ENCODE measurements at places on chromosomes 1 and 21.
A peak's percentile ranks its signal among the peaks of the same experiment; 100 is the strongest.

DNA sequence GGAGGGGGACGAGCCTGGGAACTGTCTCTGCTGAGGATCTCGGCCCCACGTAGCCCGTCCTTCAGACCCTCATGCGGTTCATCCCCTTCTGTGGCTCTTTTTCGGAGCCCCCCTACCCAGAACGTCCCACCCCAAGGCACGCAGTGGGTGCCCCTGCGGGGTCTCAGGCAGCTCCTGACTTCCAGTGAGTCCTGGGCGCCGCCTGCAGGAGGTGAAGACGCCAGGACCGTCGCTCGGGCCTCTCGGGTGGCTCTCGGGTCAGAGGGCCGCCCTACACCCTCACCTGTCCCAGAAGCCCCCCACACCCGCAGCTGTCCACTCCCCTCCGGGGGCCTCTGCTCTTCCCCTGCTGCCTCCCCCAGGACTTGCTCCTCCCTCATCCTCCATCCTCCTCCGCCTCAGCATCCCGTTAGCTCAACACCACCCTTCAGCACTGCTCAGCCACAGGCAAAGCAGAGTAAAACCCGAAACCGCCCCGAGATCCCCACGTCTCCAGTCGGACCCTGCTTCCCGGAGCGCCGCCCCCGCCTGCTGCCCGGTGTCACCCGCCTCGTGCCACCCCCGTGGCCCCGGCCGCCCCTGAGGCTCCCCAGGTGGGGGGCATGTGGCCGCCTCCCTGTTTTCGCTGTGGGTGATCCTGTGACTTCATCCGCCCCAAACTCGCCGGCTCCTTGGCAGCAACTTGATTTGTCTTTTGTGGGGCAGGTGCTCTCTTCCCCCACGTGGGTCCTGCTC lies 13.3 kb upstream of the POFUT2 start:
- no peak for DNase-seq

DNA sequence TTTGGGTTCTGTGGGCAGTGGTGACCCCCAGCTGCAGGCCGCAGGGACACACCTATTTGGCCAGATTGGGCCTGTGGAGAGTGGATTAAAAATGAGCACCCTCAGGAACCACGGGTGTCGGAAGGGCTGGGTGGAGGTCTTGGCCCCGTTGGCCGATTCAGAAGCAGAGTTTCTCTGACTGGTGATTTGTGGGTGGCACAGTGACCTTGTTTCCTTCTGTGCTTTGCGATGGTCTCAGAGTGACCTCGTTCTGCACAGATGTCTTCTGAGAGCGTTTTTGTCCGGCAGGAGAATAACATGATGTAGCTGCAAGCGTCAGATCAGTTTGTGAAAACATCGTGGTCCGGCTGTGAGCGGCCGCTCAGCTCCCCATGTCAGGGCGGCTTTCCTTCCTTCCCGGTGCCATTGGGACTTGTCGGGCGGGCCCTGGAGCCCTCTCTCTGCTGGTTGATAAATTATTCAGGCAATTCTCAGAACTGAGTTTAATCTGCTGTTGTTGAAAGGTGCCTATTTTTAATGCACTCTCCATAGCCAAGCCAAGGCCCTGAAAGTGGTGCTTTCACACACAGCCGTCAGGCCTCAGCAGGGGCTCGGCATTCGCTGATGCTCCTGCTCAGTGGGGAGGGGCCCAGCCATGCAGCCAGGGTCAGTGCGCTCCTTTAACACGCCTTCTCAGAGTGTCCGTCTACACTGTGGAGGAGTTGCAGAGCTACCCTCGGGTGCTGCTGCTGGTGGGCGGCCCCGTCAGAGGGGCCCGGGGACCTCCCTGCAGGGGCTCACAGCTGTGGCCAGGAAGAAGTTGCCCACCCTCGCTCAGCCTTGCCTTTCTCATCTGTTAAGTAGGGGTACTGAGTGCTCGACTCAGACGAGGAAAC lies 26.8 kb downstream of the TRPM2 start:
- no peak for DNase-seq

- no peak for DNase-seq
These were observed 11.1 kb downstream of the NOS1AP start for GRCh38 chr1:162080472-162081015.

DNA sequence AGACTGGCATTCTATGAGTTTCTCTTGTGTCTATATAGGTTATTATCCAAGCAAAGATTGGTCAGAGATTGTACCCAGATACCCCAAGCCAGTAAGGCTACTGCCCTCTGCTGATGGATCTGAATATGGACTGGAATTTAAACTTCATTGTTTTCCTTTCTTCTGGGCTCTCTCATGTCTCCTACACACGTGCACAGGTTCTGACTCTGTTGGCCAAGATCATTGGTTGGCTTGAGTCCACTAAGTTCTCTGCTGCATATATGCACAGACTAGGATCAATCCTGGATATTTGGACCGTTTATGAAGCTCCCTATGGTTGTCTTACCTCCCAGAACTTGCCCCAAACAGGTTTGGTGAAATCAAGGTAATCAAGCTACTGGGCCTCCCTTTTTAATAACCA lies 69.7 kb downstream of the CC2D1B start:
- peak; percentile 5 for DNase-seq

GRCh38 chr1:71843012-71843411 lies 439.3 kb downstream of the NEGR1 start:
- DNase-seq, result no peak

DNA sequence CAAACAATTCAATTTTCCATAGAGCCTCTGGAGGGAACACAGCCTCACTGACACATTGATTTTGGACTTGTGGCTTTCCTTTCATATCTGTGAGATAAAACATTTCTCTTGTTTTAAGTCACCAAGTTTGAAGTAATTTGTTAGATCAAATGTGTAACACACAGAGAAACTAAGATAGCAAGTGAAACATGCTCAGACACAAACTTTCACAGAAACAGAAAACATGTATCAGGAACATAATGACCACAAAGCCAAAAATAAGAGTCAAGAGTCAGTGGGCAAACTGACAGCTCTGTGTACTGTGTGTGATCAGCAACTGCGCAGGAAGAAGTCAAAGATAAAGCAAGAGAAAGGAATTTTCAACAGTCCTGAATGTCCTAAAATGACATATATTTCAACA lies 1237.5 kb downstream of the AMY1C start:
- DNase-seq, result no peak

GRCh38 chr1:176567190-176567794 lies 104.3 kb downstream of the PAPPA2 start:
- DNase-seq, result no peak

DNA sequence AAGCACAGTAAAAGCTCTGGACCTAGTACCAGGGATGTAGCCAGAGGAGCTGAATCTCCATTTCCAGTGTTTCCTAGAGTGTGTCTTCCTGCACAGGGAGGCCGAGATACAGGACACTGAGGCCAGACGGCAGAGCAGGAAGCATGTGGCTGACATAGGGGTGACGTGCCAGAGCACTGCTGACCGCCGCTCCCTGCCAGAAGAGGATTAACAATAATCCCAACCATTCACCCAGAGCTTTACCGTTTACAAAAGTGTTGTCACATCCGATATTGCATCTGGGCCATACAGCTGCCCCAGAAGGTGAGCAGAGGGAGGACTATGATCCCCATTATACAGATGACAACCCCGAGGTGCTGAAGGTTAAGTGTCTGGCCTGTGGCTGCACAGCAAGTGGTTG lies 5.8 kb upstream of the CLDN19 start:
- DNase-seq, result no peak

DNA sequence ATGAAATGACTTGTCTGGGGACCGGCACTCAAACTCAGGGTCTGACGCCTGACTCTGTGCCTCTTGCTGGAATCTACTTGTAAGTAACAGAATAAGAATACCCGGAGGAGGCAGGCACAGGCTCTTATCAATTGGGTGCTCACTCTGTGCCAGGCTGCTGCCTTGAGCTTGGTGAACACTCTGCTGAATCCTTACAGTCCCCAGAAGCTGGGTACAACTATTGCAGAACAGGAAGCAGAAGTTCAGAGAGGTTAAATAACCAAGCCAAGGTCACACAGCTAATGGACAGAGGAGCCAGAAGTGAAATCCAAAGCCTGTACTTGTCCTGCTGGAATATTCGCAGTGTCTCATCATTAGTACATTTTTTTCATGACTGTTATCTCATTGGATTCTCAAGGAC lies 86.0 kb downstream of the EPHB2 start:
- DNase-seq, result no peak

GRCh38 chr1:48831120-48831978 lies 54.7 kb upstream of the BEND5 start:
- DNase-seq, result no peak

- DNase-seq, result no peak
These were observed 88.0 kb upstream of the ZNF648 start for GRCh38 chr1:182149411-182149965.

GRCh38 chr1:16644193-16644481 lies 22.6 kb downstream of the RNU1-3 start:
- DNase-seq, result no peak

DNA sequence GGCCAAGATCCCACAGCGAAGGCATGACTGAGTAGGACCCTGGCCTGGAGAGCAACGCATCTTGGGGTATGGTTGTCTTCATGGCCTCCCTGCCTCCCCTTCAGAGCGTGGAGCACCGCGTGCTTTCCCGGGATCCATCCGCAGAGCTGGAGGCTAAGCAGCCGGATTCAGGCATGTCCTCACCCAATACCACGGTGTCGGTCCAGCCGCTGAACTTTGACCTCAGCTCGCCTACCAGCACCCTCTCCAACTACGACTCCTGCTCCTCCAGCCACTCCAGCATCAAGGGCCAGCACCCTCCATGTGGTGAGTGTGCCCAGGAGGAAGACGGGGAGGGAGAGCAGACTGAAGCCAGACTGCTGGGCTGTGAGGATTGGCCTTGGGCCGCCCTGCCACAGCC lies 19.8 kb downstream of the ESPN start:
- DNase-seq, result no peak

GRCh38 chr1:229192031-229192430 lies 78.9 kb upstream of the RAB4A start:
- no peak for DNase-seq

- no peak for DNase-seq
These were observed 82.2 kb upstream of the BMP8A start for GRCh38 chr1:39409055-39409816.

DNA sequence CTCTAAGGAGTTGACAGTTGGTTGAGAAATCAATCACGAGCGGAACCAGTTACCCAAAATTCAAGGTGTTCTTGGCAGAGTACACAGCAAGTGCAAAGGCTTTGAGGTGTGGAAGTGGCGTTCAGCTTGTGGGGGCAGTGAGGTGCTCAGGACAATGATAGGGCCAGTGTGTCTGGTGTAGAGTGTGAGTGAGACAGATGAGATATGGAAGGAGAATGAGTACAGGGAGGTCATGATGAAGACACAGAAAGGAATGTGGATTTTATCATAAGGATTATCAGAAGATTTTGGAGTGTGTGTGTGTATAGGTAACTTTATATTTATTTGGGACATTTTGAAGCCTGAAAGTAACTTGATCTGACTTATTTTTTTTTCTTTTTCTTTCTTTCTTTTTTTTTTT lies 40.9 kb downstream of the IFI44 start:
- no peak for DNase-seq

GRCh38 chr21:28099001-28099705 lies 893.5 kb downstream of the LTN1 start:
- DNase-seq, result no peak

DNA sequence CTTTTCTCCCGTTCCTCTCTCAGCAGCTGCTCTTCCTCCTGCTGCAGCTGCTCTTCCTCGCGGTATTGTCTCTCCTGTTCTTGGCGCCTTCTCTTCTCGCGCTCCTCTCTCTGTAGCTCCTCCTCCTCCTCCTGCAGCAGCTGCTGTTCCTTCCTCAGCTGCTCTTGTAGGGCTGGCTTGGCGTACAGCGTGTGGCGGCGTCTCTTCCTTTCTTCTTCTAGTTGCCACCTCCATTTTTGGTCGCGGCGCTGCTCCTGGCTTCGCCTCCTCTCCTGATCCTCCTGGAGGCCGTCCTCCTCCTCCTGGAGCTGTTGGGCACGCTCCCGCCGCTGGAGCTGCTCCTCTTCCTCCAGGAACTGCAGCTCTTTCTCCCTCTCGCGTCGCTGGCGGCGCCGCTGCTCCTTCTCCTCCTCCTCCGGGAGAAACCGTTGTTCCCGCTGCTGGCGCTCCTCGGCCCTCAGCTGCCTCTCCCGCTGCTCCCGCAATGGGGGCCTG lies 4.8 kb downstream of the TCHH start:
- no peak for DNase-seq

DNA sequence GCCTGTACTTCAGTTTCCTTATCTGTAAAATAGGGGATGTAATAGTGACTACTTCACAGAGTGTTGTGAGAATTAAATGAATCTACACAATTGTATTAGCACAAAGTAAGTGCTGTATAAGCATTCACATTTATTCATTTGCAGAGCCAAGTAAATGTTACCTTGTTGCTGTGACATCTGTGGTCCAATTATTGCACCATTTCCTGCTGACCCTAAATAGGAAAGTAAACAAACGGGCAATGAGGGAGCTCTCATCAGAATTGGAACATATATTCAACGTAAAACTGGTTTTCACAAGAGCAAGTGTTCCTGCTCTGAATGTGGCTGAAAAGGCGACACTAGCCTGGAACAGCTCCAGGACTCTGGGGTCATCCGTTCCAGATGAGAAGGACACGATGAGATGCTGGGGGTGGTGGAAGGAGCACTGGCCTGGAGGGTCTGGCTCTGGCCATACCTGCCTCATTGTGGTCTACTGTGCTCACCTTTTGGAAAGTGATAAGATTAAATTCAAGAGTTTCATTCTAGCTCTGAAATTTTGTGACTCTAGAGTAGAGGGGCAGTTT lies 34.5 kb downstream of the PROX1 start:
- no peak for DNase-seq

DNA sequence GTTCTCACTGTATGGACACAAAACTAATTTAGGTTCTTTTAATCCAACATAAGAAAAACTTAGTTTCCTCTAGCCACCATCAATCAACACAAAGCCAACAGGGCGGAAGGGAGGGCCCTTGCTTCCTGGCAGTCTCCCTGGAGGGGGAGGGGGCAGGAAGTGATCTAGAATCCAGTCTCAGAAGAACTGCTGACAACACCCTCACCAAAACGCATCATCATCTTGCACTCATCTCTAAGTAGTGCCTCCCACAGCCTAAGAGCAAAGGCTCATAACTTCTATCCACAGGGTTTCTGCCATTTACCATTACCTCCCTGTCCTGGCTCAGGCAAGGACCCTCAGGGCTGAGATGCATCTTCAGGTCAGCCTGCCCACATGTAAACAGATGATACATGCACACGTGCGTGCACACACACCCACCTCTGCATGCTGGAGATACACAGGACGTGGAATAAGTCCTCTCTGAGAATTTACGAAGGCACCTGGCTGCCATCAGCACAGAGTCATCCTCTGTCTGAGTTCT lies 20.5 kb downstream of the HIVEP3 start:
- peak; percentile 48 for DNase-seq

All from activated CD4-positive, alpha-beta T cell treated with anti-CD3 and anti-CD28 coated beads for 24 hours (primary cell).